ENCODE measurements at places on chromosomes 13 and 19.
A peak's percentile ranks its signal among the peaks of the same experiment; 100 is the strongest.

DNA sequence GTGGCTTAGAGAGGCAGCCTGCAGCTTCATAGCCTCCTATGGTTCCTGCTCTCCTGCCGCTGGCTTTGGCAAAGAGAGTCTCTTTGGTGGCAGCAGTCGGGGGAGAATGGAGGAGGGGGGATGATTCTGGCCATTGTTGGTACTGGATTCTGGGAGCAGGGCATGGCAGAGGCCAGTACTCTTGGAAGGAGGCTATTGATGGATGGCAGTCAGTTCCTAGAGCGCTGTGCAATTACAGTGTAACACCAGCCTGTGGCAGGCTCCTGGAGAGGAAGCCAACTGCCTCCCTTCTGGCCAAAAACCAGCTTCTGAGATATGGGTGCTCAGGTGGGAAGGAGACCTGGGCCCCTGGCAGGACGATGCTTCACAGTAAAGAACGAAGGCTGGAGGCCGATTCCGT is 47.9 kb upstream of the TMTC4 start:
- no peak for DNase-seq

- DNase-seq: no peak
These were observed 173.1 kb upstream of the RFC3 start for GRCh38 chr13:33644581-33645543.

DNA sequence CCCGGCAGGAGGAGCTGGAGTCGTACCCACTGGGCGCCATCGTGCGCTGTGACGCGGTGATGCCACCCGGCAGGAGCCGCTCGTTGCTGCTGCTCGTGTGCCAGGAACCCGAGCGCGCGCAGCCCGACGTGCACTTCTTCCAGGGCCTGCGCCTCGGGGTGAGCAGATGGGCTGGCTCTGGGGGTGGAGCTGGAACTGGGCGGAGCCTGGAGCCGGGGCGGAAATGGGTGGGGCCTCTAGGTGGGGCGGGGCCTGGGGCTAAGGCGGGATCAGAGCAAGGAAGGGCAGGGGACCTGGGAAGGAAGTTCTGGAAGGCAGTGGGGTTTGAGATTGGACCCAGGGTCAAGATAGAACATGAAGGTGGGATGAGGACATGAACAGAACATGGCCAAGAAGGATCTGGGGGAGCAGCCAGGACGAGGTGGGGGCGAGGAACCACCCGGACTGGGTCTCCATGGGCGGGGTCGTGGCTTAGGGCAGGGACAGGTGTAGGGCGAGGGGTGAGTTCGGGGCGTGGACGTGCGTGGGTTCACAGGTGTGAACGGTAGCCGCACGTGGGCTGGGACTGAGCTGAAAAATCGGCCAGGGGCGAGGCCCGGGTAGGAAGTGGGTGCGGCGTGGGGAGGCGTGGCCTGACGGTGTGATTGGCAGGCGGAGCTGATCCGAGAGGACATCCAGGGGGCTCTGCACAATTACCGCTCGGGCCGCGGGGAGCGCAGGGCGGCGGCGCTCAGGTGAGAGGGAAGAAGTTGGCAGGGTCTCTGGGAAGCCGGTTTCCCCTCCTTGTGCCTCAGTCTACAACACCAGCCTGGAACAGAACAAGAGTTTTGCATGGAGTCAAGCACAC is 4.7 kb downstream of the EPS8L1 start:
- peak; percentile 81 for DNase-seq

GRCh38 chr19:14686411-14686810 is 3.4 kb upstream of the ZNF333 start:
- DNase-seq: peak; percentile 26

DNA sequence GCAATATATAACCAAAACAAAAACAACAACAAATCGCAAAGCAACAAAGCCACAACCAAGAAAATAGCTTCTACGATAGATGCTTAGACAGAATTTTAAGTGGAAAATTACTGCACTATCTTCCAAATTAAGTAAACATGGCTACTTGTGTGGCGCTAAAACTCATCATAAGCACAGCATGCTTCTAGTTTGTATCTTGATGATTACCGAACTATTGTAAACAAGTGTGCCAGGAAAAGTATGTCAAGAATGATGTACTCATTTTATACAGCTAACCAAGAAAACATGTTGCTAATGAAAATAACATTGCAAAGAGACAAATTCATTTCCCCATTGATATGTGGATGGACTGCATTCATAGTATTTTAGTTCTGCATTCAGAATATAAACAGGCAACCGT is 271.9 kb upstream of the GPC6 start:
- no peak for DNase-seq

DNA sequence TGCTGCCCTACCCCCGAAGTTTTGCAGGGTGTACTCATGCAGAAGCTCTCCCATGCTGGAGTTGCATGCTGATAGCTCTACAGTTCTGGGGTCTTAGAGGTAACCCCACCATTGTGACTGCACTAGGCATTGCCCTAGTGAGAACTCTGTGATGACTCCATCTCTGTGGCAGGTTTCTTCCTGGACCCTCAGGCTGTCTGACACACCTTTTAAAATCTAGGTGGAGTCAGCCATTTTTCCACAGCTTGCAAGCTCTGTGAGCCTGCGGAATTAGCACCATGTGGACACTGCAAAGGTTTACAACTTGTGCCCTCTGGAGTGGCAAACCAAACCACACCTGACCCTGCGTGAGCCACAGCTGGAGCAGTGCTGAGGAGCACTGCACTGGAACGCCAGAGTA is 636.2 kb upstream of the SPRY2 start:
- no peak for DNase-seq

DNA sequence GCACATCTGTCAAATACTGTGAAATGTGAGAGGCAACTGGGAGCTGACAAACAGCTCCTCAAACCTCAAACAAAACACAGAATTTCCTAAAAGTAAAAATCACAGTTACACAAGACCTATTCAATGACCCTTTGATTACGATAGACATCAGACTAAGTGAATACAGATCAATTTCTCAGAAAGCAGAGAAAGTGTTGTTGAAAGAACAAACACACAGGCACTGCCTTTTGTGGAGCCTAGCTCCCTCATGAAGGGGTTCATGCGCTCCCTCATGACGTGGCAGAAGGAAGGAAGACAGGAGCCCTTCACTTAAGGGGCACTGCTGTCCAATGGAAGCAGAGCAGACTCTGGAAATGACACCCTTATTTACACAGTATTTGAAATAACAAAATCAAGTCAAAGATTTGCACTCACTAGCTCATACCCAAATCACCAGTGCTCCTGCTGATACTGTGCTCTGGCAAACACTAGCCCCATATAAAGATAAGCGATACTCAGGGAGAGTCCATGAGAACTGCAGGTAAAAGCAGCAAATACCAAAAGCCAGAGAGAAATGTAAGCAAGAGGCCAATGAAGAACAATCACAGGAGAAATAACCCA is 144.9 kb downstream of the KLF12 start:
- no peak for DNase-seq

- DNase-seq: no peak
These were observed 68.8 kb downstream of the GNG7 start for GRCh38 chr19:2633693-2634075.

GRCh38 chr13:40776232-40776631 is 5.2 kb upstream of the MRPS31 start:
- DNase-seq: no peak

GRCh38 chr19:1624458-1624857 is 19.2 kb upstream of the UQCR11 start:
- DNase-seq: peak; percentile 32

GRCh38 chr19:34485831-34486230 is 4.3 kb downstream of the WTIP start:
- DNase-seq: no peak

DNA sequence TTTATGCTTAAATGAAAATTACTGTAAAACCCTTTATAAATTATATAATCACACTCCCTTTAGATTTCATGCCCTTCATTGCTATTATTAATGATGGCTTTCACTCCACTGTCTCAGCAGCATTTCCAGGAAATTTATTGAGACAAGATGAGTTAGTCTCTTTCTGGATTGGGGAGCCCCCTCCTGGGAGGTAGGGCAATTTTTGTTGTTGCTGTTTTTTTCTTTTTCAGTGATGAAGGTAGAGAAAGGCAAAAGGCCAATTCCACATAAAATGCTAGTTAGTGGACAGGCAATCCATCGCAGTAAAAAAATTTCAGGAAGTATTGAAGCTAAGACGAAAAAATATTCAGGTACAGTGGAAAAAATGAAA is 80.2 kb downstream of the TEX26 start:
- DNase-seq: no peak

- DNase-seq: no peak
These were observed 369.6 kb downstream of the DCT start for GRCh38 chr13:94109715-94110374.

GRCh38 chr19:13812544-13812943 is 17.3 kb downstream of the ZSWIM4 start:
- DNase-seq: no peak

- DNase-seq: no peak
These were observed 3.4 kb downstream of the BSG start for GRCh38 chr19:575527-576506.

GRCh38 chr19:31461814-31462539 is 112.7 kb upstream of the TSHZ3 start:
- no peak for DNase-seq

DNA sequence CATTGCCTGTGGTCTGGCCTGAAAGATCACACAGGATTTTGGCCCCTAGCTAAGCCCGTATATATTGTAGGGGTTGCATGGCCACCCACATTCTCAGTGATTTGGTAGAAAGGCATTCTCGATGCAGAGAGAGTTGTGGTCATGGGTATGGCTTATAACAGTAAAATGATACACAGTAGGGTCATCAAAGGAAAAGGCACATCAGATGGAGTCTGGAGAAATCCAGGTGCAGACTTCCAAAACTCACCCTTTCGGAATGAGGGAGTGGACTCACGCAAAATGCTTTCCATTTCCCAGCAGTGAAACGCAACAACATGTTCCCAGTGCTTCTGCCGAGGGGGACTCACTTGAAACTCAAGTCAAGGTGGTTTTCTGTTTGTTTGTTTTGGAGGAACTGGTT is 802.5 kb upstream of the SLITRK1 start:
- DNase-seq: no peak

- DNase-seq: no peak
These were observed 226.3 kb downstream of the DLEU7 start for GRCh38 chr13:50617134-50617721.

- DNase-seq: no peak
These were observed 757.6 kb downstream of the LIG4 start for GRCh38 chr13:107457686-107458085.

GRCh38 chr13:24313439-24313838 is 4.1 kb downstream of the C1QTNF9 start:
- DNase-seq: no peak

DNA sequence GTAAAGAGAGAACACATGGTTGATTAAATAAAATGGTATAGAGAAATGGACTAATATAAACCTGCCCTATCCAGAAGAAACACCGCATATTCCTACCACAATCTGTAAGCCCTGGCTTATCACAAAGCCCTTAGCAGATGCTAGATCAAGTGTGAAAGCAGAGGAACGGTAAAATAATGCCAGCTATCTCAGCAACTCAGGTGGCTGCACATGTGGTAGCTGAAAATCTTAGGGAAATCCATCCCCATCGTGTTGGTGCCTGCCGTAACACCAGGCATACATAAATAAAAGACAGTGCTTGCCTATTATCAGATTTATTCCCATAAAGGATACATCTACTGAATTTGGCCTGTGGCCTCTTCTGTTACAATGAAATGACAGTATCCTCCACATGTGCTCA is 304.1 kb upstream of the MAB21L1 start:
- no peak for DNase-seq

GRCh38 chr19:4200940-4201542 is 18.6 kb downstream of the ANKRD24 start:
- DNase-seq: no peak

DNA sequence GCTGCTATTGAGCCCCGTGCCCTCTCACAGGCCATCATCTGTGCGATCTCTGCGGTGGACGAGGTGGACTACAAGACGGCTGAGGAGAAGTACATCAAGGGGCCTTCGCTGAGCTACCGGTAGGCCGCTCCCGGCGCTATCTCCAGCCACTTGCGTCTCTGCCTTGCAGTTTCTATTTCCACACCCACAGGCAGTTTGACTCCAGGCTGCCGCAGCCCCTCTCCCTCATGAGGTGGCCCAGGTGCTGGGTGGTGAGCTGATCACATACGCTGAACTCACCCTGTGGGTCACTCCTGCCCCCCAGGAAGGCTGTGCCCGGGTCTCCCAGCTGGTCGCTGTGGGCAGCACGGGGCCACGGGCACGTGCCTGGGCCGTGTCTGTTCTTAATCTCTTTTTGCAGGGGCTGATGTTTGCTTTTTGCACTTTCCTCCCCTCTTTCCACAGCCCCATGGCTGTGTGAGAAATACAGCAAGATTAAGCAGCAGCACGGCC is 10.6 kb upstream of the NDUFS7 start:
- no peak for DNase-seq

DNA sequence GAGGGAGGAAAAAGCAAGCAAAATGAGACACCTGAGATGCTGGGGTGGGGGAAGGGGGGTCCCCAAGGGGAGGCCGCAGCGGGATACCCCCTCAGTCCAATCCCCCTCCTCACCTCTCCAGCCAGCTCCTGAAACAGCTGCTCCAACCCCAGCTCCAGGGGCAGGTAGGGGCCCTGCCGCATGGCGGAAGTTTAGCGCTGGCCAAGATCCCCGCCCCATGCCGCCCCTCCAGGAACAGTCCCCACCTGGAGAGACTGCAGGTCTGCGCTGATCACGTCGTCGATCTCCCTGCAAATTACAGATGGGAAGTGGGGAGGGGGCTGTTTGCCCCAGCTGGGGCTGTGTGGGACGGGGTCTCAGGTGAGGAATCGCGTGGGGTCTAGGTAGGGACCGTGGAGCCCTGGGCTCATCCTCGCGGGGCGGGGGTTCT is 9.0 kb downstream of the CAPN12 start:
- peak; percentile 52 for DNase-seq

- DNase-seq: peak; percentile 82
These were observed 115.5 kb downstream of the CYSLTR2 start for GRCh38 chr13:48769107-48769704.

DNA sequence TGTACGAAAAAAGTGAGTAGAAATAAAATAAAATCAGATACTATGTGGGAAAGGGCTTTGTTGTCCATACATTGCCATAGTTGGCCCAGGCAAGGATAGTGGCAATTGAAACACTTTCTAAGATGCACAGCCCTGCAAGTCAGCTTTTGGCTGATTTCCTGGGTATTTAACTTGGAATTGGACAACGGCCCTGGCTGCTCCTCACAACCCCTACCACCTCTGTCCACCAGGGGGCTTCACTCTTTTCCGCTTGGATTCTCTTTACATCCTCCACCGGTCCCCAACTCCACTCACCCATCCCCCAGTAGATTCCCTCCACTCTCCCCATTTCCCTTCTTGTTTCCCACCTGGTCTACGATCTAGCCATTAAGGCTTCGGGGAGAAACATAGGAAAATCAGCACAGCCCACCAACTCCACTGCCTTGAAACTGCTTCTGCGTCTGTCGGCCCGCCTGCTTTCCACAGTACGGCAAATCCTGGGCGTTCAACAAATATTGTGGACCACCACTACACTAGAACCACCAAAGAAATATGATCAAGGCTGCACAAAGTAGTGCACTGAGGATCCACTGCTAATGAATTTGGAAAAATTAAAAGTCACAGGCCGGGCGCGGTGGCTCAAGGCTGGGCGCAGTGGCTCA is 48.6 kb upstream of the GTF3A start:
- DNase-seq: peak; percentile 43

GRCh38 chr13:79090552-79091124 is 315.4 kb downstream of the RBM26 start:
- no peak for DNase-seq
